ENCODE measurements at places on chromosomes 6 and 20.

GRCh38 chr20:62136283-62137091, 6.7 kb downstream of the PSMA7 start:
- DNase-seq: peak; percentile 66

- DNase-seq: no peak
Measured at GRCh38 chr6:132202574-132202973, 198.7 kb downstream of the MOXD1 start.

- no peak for DNase-seq
Measured at GRCh38 chr6:154267508-154268106, 89.0 kb downstream of the IPCEF1 start.

DNA sequence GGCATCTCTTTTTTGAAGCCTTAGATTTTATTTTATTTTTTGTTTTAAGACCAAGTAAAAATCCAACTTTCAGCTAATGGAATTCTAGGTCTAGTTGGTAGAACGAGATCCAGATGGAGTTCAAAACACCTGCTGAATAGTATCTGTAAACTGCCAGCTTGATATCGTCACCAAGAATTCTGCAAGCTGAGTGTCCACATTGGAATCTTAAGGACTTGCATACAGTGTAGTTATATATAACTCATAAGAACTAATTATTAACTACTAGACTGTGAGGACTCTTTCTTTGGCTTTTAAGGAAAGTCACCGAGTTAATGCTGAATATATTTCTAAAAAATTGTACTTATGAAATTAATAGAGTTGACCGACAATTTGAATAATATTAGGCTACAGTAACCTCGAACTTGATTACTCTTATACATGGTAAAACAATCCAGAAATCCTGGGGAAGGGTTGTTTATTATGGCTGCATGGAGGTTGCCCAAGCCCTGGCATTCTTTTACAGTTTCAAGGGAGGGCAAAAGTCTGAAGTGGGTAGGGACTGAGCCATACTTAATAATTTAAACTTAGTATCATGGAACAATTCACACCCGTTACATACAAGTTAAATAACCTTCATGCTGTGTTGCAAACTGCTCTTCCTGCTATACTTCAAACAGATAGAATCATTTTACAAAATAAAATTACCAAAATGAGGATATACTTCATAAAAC, 553.9 kb downstream of the PTPRT start:
- no peak for DNase-seq

DNA sequence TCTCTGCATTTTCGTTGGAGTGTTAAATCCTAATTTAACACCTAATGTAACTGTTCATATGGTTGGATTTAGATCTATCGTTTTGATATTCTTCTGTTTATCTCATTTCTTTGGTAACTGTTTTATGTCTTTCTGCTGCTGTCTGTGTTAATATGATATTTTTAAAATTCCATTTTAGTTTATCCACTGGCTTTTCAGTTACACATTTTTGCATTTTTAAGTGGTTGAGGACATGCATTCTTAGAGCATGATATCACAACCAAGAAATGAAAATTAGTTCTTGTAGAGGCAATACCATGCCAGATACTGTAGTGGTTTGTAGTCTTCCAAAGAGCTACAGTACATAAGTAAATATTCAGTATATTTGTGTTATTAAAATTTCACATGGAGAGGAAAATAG, 58.6 kb downstream of the LIN28B start:
- DNase-seq: peak; percentile 17
